Stimulated activated CD4-positive, alpha-beta T cell treated with anti-CD3 and anti-CD28 coated beads, Interleukin-4, amount 100 ng/mL, for 24 hours (primary cell): ENCODE measurements at places on chromosomes 13 and 19.

- no peak for DNase-seq
Observed at GRCh38 chr13:106859533-106859904, 291.6 kb upstream of the ARGLU1 start.

GRCh38 chr13:30818323-30818960, 83.1 kb downstream of the ALOX5AP start:
- DNase-seq = no peak

DNA sequence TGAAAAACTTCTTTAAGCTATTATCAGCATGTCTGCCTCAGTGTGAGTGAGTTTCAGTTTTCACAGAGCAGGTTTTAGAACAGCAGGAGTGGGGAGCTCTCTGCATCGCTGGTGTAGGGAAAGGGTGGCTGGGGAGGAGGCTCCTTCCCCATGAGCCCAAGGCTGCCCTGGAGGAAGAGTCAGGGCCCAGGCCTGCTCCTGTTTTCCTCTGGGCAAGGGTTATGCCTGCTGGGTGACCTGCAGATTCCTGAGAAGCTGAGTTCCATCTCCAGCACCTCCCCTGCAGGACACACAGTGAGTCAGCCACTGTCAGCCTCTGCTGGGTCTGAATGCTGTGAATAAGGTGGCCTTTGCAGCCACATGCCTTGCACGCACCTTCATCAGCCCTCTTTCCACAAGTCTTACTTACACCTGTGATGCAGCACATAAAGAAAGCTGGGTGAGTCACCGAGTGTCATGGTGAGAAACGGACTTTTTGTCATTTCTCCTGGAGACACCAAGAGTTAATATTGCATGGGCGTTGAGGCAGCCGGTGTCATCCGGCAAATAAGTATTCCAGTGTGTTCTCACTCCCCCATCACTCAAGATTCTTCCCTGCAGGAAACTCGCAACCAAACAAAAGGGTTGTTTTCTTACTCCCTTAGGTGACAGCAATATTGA, 186.4 kb upstream of the KL start:
- DNase-seq = no peak

DNA sequence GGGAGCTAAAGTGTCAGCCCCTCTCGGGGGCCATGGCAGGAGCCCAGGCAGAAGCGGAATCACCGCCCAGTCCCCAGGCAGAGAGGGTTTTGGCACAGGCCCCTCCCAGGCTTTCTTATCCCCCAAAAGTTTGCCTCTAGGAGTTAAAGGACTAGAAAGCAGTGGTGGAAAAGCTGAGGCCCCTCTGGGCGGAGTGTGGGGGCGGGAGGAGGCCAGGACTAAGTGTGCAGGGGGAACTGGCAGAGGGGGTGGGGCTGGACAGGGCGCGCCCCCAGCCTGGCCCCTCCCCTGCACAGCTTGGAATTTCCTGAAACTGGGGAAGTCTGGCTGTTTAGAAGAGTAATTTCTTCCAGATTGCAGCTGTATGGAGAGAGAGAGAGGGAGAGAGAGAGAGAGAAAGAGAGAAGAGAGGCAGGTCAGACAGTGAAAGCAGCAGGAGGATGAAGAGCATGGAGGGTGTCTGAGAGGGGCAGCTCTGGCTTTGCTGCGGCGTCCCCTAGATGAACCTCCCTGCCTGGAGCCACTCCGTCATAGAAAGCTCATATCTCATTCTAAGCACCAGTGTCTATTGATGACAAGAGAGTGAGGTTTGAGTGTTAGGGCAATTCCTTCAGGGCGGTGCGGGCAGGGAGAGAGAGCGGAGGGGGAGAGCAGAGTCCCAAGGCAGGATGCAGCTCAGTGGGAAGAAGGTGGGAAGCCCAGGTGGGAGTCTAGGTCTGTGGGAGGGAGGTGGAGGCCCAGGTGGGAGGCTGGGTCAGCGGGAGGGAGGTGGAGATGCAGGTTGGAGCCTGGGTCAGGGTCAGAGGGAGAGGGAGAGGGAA, at the start of gene CDC42EP5:
TSS of gene CDC42EP5 (minus strand) at position 226 of the 821 bp plus-strand sequence. CDS start 7,749 bp downstream, outside the sequence.
- no peak for DNase-seq

- no peak for DNase-seq
Observed at GRCh38 chr19:6223461-6224307, 56.1 kb downstream of the MLLT1 start.

DNA sequence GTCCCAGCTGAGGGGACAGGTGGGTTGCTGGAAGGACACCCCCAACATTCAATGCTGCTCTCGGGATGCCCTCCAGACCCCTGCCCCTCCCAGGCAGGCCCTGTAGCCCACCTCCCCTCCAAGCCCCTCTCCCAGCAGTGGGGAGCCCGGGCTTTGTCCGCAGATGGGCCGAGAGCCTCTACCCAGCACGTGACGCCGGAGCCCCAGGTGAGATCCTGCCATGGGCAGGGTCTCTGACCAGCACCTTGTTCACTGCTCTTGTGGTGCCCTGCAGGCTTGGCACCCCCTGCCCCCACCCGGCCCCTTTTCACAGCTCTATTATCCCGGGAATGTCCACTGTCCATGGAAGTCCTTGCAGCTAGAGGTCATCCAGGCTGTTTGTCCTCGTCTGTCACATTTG, 76.5 kb downstream of the C1QTNF9 start:
- no peak for DNase-seq

- DNase-seq = peak; percentile 30
Observed at GRCh38 chr19:18832306-18833140, 764 bp downstream of the UPF1 start.

GRCh38 chr13:40145139-40145538, 489.7 kb downstream of the COG6 start:
- DNase-seq = peak; percentile 56

DNA sequence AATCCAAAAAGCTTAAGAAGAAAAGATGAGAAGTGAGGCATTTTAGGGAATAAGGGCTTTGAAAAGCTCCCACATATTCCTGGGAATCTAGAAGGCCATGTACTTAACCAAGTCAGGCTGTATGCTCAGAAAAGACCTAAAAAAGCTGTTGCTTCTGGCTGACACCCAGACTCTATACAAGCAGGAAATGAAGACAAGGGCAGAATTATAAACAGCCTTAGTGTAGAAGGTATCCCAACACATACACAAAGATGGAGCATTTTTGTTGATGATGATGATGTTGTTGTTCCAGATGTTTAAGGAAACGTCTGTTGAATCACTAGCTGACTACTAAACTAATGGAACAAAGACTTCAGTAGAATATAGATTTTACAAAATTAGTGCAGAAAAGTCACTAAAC, 26.1 kb upstream of the N4BP2L1 start:
- DNase-seq = no peak

- DNase-seq = no peak
Observed at GRCh38 chr19:30648866-30649862, 277.0 kb downstream of the ZNF536 start.

DNA sequence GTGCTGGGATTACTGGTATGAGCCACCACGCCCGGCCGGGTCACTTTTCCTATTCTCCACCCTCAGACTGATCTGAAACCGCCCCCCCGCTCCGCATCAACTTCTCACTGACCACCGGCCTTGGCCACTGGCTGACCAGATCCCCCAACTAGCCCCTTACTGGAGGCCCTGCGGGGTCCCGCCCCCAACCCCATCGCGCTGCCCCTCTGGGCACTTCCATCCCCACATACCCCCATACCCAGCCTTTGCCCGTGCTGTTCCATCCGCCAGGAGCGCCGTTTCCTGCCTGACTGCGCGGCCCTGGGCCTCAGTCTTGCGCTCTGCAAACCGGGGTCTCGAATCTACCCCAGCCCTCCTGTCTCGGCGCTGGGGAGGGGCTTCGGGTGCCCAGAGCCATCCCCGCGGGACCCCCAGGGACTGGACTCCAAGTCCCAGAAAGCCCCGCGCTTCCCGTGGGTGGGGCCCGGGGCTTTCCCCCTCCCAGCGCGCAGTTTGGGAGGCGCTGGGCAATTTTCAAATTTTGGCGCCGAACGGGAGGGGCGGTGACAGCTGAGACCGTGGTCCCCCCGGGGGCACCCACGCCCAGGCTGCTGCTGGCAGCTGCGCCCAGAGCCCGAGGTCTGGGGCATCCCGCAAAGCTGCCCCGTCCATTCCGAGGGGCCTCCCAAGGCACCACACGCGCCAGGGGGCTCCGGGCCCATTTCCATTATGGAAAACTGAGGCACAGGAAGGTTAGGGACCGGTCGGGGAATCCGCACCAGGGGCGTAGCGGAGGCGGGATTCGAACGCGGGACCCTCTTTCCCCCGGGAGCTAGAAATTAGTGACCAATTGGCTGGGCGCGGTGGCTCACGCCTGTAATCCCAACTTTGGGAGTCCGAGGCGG, 5.2 kb upstream of the LMNB2 start:
- DNase-seq = peak; percentile 62

- no peak for DNase-seq
Observed at GRCh38 chr19:30163663-30164062, 208.5 kb upstream of the ZNF536 start.

DNA sequence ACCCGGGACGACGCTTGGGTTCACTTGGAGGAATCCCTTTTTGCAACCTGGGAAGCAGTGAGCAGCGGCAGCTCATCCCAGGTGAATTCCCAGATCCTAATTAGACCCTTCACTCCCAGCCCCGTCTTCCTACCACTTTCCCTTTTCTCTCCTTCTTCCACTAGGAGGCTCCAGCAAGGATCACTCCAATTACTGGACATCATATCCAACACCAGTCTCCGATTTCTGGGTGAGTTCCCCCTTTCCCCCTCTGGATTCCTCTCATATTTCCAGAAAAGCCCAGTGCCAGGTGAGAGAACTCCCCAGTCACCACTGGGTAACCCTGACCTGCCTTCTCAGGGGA, 17.1 kb upstream of the ZSCAN4 start:
- no peak for DNase-seq

DNA sequence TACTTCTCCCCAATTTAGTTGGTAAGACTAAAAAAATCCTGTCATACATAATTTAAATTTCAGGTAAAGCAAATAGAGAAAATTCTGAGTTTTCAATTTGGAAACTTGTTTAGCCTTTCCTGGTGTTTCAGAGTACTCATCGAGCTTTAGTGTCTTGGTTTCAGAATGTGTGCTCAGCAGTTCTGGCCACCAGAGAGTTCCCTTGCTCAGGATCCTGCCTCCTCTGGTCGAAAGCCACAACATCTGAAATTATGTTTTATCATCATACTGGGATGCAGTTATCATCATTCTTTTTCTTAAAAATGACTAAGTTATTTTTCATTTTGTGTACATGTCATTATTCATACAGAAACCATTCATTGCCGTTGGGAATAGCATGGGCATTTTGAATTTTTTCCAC, 263.2 kb upstream of the SPRY2 start:
- DNase-seq = no peak

GRCh38 chr19:29264897-29265296, 51.9 kb upstream of the UQCRFS1 start:
- no peak for DNase-seq

- DNase-seq = no peak
Observed at GRCh38 chr13:74048756-74049155, 85.4 kb downstream of the KLF12 start.

- no peak for DNase-seq
Observed at GRCh38 chr13:63206461-63206860, 1790.8 kb upstream of the PCDH20 start.

DNA sequence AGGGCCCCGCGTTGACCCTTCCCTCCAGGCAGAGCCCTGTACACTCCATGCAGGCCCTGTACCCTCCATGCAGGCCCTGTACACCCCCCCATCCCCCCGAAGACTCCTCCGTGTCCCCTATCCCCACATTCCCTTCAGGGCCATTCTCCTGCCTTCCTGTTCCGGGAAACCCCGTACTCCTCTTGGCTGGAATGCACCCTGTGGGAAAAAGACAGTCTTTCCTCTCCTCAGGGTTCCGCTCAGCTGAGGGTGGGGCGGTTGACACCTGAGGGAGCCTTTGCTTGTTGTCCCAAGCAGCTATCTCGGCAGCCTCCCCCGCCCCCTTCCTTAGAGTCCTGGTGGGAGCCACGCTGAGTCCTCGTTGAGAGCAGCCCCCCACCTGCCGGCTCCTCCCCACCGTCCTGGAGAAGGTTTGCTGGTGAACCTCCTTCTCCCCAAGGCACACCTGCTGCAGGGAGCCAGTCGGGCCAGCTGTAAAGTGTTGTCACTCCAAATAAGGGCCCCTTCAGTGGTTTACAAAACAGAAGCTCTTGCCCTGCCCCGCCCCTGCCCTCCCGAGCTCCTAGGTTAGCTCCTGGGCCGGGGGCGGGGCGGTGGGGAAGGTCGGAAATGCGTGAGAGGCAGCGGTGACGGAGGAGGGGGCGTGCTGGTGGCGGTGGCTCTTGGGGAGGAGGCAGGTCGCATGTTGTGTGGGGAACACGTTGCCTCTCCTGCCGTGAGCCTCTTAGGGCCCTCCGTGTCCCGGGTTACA, 1.5 kb downstream of the GNA11 start:
- peak; percentile 45 for DNase-seq

DNA sequence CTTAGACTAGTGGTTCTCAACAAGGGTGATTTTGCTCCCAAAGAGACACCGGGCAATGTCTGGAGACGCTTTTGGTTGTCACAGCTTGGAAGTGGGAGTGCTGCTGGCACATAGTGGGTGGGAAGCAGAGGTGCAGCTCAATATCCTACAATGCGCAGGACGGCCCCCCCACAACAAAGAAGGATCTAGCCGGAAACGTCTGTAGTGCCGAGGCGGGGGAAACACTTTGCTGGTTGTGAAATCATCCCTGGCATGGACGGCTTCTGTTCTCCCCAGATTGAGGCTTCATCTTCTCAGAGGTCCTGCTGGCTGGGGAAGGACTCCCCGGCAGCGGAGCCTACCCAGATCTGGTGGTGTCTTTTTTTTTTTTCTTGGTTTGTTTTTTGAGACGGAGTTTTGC, 13.4 kb upstream of the SYT5 start:
- DNase-seq = no peak

DNA sequence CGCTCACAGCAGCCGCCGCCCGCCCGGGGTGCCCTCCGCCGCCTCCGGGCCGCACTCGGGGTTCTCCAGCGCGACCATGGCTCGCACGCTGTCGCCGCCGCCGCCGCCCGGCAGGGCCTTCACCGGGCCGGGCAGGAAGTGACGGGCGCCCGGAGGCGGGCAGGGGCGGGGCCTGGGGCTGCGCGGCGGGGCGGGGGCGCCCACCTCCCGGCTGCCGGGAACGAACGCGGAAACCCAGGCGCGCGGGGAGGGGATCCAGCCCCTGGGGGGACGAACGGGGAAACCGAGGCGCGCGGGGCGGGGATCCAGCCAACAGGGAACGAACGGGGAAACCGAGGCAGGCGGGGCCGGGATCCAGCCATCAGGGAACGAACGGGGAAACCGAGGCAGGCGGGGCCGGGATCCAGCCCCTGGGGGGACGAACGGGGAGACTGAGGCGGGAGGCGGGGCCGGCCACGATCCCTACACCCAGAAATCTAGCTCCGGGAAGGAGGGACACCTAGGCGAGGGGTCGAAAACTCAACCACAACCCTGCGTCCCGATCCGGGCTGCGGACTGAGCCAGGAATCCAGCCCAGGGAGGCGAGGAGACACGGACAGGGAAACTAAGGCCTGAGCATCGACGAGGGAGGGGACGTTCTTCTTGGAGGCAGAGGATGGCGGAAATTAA, at the start of gene R3HDM4:
TSS of gene R3HDM4 (minus strand) at position 140 of the 669 bp plus-strand sequence. CDS start at position 78, 62 bp downstream.
- peak; percentile 82 for DNase-seq

- DNase-seq = no peak
Observed at GRCh38 chr13:105595471-105595870, 940.0 kb downstream of the EFNB2 start.
